Esophagus squamous epithelium (tissue), 5 donors: ENCODE measurements at places on chromosomes 7 and 10.
A peak's percentile ranks its signal among the peaks of the same experiment; 100 is the strongest.

DNA sequence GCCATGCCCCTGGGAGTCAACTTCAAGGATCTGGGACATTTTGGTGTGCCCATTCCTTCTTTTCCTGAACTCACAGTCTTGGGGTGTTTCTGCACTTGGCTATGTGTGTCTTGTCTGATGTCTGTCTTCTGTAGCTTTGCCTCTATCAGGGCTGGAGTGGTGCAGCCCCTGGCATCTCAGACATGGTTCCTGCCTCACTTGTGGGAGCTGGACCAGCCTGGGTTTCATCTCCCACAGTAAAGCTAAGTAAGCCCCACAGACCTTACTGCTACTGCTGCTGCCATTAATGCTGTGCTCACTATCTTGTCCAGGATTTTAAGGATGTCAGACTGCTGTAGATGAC is 59.0 kb downstream of the ADCYAP1R1 start:
- DNase-seq, result no peak

GRCh38 chr7:29331163-29331562 is 136.6 kb downstream of the CHN2 start:
- no peak for DNase-seq

DNA sequence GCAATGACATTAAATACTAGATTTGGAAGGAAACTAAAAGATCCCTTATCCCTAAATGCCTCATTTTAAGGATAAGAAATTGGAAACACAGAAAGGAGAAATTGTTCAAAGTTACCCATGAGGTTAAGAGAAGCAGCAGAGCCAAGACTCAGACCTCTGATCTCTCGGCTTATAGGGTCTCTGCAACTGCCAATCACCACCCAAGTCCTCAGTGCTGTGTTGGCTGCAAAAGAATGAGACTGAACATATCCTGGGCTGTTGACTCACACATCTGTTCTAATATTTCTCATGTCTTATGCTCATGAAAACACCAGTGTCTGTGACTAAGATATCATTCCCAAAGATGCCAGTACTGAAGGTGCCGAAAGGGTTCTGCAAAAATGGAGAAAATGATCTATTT is 153.3 kb downstream of the XPNPEP1 start:
- no peak for DNase-seq

- DNase-seq, result no peak
These were observed 31.9 kb upstream of the SAMD8 start for GRCh38 chr10:75079436-75080083.

GRCh38 chr7:106419455-106420182 is 134.8 kb upstream of the NAMPT start:
- no peak for DNase-seq

GRCh38 chr7:15291699-15292098 is 270.1 kb downstream of the AGMO start:
- DNase-seq, result no peak

DNA sequence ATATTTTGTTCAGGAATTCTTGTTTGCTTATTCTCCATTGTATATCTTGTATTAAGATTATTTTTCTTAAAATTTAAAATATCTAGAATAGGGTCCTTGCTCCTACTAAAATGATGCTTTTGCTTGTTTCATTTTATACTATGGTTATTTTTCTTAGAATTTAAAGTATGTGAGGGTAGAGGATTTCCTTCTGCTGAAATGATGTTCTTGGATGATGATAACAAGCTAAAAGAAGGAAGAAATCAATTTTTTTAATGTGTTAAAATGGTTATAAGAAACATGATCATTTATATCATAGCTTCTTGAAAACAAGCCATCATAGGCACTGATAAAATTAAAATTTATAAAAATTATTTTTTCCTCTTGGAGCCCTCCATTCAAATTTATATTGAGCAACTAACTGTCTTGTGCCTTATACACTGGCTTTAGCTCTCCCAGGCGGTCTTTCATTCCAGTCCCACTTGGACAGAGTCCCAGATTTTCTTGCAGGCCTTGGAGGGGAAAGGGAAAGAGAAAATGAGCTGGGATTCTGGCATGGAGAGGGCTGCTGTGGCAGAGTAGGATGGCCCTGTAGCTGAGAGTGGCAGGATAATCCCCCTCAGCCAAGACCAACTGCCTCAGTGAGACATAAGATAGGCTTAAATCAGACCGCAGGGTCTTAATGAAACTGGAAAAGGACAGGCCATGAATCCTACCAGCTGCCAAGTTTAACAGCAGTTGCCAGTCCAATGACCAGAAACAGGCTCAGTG is 60.2 kb downstream of the DNAJB9 start:
- no peak for DNase-seq

DNA sequence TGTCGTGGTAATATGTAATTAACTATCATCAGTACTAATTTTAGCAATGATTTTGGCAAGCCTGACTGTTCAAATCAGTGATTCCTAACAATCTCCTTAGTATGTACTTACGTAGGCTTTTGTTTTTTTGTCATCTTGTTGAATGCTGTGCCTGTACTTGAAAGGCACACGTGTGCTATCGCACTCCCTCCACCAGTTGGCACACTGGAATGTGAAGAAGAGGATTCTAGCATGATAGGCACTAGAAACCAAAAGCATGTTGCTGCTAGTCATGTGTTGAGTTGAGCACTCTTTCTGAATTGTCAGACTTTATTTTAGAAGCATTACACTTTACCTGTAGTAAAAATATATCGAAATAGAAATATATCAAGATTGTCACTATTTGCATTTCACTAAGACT is 59.1 kb downstream of the TASOR2 start:
- no peak for DNase-seq

- no peak for DNase-seq
These were observed 205.2 kb upstream of the PPP2R2D start for GRCh38 chr10:131695496-131696165.

GRCh38 chr7:148398844-148399365 is 191.7 kb upstream of the C7orf33 start:
- no peak for DNase-seq

DNA sequence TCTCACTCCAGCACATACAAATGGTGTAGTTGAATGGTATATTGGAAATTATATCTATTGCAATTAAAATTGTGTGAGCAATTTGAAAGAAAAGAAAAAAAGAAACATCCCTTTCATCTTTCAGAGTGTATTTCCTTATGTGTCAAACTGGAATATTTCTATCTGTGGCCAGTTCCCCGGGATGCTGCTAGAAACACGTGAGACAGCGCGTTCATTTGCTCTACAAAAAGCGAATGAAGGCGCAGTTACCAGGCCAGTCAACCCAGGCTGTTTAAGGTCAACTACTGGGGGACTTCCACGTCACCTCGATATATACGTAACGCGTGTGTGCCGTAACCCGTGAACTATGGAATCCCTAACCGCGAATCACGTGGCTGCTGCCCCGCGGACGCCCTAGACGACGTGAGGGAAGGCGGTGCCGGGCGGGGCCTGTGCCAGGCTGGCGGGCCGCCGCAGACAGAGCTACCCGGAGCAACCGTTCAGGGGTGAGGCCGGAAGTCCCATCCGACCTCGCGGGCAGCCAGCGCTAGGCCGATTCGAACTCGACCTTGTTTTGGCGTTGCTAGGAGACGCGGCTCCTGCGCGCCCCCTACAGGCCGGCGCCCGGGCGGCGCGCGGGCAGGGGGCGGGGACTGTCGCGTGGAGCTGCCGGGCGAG is 1.1 kb upstream of the ARL4A start:
- peak; percentile 72 for DNase-seq

- DNase-seq, result no peak
These were observed 5.2 kb upstream of the NPSR1 start for GRCh38 chr7:34652809-34653208.

DNA sequence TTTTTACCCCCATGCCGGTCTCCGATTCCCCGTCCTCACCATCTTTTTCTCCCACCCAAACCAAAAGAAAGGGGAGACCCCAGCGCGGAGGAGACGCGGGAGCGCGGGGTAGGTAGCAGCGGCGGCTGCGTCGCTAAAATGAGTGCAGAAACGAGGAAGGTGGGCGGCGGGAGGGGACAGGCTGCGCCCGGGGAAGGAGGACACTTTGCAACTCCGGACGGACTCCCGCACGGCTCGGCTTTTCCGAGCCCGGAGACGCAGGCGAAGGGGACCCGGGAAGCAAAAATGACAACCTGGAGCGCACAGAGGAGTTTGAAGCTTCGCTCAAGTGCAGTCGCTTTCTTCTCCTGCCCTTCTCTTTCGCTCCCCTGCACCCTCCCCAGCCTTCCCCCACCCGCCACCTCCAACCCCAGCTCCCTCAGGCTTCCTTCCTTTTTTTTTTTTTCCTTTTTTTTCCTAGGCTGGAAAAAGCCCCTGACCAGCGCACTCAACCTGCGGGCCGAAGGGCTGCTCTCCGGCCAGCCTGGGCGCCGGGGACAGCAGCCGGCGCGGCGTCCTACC is 453 bp downstream of the SFMBT2 start:
- no peak for DNase-seq

DNA sequence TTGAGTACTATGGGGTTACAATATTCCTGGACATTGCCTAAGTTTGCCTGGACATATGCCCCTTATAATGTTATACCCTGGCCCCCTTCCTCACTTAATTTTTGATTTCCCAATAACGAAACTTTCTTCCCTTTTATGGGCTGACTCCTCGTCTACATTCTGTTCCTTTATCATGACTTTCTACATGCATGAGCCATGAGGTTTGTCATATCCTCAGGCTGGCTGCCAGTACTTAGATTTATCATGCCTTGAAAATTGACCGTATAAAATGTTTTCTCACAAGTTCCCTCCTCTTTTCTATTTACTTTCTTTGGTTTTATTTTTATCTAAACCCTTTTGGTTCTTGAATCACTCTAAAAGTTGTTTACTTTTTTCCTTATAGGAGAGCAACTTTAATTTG is 4.7 kb downstream of the DNAH11 start:
- DNase-seq, result no peak

DNA sequence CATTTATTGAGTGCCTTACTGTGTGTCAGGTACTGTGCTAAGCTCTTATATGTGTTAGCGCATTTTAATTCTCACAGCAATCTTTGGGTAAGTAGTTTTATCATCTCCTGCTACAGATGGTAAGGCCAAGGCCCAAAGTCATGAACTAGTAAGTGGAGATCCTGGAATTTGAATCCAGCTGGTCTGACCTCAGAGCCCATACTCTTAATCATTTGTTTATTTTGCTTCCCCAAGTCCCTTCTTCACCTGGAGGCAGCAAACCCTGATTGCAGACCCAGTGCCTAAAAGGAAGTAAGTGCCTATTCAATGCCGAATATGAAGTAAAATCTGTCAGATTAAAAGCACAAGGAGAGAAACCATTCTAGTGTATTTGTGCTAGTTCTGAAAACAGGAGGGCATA is 182.9 kb upstream of the TCF7L2 start:
- no peak for DNase-seq

- no peak for DNase-seq
These were observed 104.0 kb upstream of the PRR15 start for GRCh38 chr7:29459589-29459988.

DNA sequence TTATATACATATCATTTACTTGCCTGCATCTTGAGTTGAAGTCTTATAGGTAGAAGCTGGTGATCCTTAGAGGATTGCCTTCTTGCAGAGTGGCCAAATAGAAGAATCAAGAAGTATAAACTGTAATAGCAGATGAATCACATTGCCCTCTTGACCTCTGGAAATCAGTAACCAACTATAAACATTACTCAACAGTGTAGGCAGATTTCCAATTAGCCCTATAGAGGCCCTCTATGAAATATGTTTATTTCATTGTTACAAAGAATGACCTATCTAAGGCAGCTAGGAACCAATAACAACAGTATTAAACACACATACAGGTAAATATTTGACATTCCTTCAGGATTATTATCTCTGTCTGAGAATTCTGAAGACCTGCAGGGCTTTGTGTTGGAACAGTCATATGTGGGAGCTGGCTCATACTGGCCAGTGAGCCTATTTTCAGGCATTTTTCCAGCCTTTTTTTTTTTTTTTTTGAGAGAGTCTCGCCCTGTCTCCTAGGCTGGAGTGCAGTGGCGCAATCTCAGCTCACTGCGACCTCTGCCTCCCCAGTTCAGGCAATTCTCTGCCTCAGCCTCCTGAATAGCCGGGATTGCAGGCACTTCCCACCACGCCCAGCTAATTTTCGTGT is 7.2 kb upstream of the SRI start:
- no peak for DNase-seq

DNA sequence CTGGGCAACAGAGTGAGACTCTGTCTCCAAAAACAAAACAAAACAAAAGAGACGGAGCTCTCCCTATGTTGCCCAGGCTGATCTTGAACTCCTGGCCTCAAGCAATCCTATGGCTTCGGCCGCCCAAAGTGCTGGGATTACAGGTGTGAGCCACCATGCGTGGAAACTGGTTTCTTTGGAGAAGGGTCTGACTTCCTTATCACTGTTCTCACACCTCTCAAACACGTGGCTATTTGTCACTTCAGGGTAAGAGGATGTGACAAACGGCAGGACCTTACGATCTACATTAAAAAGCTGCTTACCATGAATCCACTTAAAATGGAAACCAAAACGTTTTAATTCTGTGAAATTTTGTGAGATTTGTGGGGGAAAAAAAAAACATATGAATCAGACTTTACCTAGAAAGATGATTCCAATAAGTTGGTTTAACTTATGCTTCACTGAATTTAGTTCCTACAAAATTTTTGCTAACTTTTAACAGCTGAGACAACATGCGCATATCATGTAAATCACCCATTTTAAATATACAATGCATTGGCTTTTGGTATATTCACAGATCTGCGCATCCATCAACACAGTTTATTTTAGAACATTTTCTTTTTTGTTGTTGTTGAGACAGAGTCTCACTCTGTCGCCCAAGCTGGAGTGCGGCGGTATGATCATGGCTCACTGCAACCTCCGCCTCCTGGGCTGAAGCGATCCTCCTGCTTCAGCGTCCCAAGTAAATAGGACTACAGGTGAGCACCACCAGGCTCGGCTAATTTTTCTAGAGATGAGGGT is 18.7 kb upstream of the FOXK1 start:
- no peak for DNase-seq

DNA sequence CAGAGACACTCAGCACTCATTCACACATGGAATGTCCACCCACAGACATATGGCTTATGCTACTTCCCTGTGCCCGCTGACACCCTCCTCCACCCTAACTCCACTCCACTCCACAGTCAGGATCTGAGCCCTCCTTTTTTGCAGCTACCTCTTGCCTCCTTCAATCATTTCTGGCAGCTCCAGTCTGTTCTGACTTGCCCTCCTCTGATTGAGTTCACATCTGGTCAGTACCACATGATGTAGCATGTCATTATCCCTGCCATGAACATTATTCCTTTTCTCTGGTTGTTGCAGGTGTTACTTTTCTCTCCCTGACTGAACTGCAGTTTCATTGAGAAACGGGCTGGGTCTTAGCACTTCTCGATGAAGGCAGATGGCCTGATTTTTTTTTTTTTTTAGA is 130.1 kb upstream of the EGR2 start:
- DNase-seq, result no peak

GRCh38 chr7:74452748-74453321 is 871 bp upstream of the GTF2IRD1 start:
- DNase-seq, result no peak
